ENCODE measurements at places on chromosomes 5 and 9.

- DNase-seq: no peak
These were observed 132.4 kb upstream of the FTMT start for GRCh38 chr5:121719255-121719654.

DNA sequence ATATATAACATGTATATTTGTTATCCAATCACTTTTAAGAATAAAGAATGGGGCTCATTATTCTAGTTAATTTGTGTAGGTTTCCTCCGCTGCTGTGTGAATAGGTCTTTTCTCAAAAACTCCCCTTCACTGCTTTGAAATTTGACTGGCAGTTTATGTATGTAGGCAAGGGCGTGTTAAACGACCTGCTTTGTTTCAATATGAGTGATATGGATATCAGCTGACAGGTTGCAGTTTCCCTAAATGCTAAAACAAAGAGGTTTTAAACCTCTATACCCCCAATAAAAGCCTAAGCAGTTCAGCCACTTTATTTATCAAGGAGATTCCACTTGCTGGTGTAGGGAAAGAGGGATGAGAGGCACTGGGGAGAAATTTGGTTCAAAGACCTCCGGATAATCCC is 159.6 kb downstream of the TMEM167A start:
- DNase-seq: no peak

- DNase-seq: no peak
These were observed 15.6 kb upstream of the PRKAA1 start for GRCh38 chr5:40813698-40814281.

DNA sequence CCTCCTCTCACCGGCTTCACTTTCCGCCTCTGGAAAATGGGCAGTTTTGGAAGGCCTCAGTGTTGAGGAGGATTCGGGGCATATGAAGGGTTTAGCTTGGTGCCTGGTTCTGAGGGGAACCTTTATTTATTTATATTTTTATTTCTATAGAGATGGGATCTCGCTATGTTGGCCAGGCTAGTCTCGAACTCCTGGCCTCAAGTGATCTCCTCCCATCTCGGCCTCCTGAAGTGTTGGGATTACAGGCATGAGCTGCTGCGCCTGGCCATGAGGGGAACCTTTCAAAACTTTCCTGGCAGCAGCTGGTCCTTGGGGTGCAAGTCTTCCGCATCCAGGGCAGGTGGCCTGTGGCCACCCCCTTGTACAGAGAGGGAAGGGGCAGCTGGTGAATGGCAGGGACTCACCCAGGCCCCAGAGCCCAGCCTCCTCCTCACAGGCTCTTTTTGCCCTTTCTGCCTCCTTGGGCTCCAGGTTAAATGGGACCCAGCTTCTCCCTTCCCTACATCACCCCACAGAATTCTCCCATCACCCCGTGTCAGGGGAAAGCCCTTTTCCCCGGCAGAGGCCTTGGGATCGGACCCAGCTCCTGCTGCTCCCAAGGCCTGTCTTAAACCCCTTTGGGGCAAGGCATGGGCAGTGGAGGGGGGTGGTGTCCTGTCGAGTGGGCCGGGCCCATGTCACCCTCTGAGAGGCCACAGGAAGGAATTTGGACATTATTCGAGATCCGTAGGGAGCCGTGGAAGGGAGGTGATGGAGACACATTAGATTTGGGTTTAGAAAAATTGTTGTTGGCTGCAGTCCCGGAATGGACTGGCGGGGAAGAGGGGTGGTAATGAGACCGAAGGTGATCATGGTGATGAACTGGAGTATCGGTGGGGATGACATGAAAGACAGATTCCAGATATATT is 5.9 kb downstream of the NCS1 start:
- no peak for DNase-seq

GRCh38 chr9:529731-530130 is 311.8 kb upstream of the DMRT1 start:
- no peak for DNase-seq

GRCh38 chr9:117644932-117645636 is 59.1 kb upstream of the TLR4 start:
- no peak for DNase-seq

GRCh38 chr5:132095077-132095410 is 21.5 kb downstream of the CSF2 start:
- DNase-seq: no peak

GRCh38 chr9:134066913-134067851 is 644 bp downstream of the BRD3 start:
- peak; percentile 48 for DNase-seq

- DNase-seq: no peak
These were observed 132.7 kb upstream of the DMRT1 start for GRCh38 chr9:708551-709432.

DNA sequence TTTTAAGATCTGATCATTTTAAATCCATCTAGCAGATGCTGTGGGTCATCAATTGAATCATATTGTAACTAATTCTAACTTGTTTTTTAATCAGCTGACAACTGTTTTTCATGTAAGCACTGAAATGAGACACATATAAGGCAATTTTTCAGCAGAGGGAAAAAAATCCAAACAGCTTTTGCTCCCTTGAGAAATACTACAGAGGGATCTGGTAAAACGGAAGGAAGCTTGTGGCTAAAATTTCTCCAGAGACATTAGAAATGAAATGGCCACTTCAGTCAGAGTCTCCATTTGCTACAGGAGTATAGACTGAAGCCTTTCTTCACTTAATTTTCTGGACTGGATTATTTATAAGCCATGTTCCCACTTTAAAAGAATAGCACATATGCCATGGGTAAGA is 385.9 kb downstream of the MAN2A1 start:
- DNase-seq: no peak

DNA sequence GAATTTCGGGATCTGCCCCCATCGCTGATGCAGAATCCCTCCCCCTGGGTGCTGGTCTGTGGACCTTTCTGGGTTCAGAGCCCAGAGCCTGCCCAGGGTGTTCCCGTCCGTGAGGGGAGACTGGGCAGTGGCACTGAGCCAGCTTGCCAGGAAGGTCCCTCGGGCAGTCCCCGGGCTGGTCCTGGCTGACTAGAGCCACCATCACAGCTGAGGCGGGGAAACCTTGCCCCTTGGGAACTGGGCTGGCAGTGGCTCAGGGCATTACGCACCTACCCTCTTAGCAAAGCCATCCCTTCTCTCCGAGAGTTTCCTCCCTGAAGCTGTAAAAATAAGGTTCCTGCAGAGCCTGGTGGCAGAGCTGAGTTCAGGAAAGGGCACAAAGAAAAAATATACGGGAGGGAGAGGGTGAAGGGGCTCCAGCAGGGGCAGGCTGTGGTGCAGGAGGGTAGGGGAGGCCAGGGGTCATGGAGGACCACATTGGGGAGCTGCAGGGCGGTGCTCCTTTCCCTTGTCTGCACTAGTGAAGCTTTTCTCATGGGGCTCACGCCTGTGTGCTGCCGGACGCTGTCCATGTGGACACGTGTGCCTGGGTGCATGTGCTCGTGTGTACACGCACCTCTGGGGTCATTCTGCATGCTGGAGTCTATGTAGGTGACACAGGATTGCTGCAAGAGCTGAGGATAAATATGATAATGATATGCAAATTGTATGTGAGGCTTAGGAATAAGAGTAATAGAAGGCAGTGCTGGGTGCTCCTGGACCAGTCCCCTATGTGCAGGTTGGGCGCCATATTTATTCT is 118.9 kb downstream of the LHX2 start:
- no peak for DNase-seq

Measured in CD4-positive, alpha-beta T cell treated with Interleukin-6 for 4 hours (primary cell).